GM23338 (cell line): ENCODE measurements at places on chromosomes 13 and 19. TPM values are rescaled to one million over a fixed set of nuclear protein-coding genes. Genes with fewer than 3 reads are reported as not detected.
A peak's percentile ranks its signal among the peaks of the same experiment; 100 is the strongest.

The MEDAG gene
- 2.0 and 2.2 TPM in 2 replicates for polyA plus RNA-seq

The RFPL4AL1 gene
- polyA plus RNA-seq = not detected in 2 replicates

The ZNF254 gene
- 13.1 and 14.4 TPM in 2 replicates for polyA plus RNA-seq

The ZNF99 gene
- polyA plus RNA-seq = not detected in 2 replicates

The SLC39A3 gene
- polyA plus RNA-seq = 30.9 and 33.5 TPM in 2 replicates

The ADGRE3 gene
- polyA plus RNA-seq = not detected in 2 replicates

The KIR3DL2 gene
- not detected in 2 replicates for polyA plus RNA-seq

DNA sequence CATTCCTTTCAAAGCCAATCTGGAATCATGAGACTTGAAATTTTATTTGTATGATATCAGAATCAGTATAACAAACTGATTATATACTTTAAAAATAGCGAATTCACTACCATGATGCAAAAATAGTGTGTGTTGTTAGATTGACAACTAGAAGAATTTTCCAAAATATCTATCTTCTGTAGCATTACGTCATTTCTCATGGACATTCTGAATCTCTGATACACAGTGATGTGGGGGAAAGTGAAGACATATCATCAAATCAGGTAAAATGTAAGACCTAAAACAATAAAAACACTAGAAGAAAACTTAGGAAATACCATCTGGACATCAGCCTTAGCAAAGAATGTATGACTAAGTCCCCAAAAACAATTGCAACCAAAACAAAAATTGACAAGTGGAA, 1292.0 kb upstream of the PCDH9 start:
- no peak for DNase-seq

DNA sequence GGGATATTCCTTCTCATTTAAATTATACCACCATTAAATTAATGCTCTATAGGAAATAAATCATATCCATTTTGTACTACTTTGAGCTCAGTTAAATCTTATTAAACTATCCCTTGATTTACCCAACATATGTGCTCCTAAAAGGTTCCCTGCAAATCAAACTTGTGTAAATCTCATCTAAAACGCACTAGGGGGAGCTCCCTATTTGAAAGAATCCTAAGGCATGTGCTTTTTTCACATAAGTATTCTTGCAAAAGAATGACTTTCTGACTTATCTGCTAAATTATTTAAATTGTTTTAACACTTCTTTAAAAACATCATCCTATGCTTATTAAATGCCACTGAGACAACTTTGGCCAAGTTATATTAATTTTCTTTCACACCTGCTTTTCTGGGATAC, 7.9 kb downstream of the INTS6 start:
- DNase-seq = peak; percentile 52

GRCh38 chr19:39224910-39225309, 19.9 kb downstream of the IFNL3 start:
- peak; percentile 65 for DNase-seq

GRCh38 chr13:92842145-92842544, 384.5 kb upstream of the GPC6 start:
- DNase-seq = no peak

GRCh38 chr13:99991013-99991827, 9.6 kb downstream of the ZIC2 start:
- peak; percentile 68 for DNase-seq

DNA sequence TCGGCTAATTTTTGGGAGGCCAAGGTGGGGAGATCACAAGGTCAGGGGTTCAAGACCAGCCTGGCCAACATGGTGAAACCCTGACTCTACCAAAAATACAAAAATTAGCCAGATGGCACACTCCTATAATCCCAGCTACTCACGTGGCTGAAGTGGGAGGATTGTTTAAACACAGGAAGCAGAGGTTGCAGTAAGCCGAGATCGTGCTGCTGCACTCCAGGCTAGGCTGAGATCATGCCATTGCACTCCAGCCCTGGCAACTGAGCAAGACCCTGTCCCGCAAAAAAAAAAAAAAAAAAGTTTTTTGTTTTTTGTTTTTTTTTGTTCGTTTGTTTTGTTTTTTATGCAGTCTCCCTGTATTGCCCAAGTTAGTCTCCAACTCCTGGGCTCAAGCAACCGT, 21.2 kb downstream of the MAST1 start:
- DNase-seq = no peak

- no peak for DNase-seq
Measured at GRCh38 chr13:77703408-77703807, 5.9 kb downstream of the SLAIN1 start.

GRCh38 chr19:19101540-19101939, 36.7 kb downstream of the TMEM161A start:
- no peak for DNase-seq

DNA sequence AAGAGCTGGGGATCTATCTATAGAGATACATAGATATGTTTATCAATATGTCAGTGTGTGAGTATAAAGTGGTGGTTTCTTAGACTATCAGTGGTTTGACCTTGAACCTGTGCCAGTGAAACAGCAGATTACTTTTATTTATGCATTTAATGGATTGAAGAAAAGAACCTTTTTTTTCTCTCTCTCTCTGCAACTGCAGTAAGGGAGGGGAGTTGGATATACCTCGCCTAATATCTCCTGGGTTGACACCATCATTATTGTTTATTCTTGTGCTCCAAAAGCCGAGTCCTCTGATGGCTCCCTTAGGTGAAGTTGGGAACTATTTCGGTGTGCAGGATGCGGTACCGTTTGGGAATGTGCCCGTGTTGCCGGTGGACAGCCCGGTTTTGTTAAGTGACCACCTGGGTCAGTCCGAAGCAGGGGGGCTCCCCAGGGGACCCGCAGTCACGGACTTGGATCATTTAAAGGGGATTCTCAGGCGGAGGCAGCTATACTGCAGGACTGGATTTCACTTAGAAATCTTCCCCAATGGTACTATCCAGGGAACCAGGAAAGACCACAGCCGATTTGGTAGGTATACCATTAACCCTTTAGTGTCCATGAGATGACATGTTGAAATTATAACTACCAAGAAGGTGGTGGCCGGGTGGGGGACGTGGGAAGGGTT, 880 bp downstream of the FGF9 start:
- peak; percentile 46 for DNase-seq

GRCh38 chr13:63093907-63094469, 1678.3 kb upstream of the PCDH20 start:
- peak; percentile 3 for DNase-seq

GRCh38 chr13:20157151-20157796, 3.6 kb downstream of the GJA3 start:
- DNase-seq = no peak

DNA sequence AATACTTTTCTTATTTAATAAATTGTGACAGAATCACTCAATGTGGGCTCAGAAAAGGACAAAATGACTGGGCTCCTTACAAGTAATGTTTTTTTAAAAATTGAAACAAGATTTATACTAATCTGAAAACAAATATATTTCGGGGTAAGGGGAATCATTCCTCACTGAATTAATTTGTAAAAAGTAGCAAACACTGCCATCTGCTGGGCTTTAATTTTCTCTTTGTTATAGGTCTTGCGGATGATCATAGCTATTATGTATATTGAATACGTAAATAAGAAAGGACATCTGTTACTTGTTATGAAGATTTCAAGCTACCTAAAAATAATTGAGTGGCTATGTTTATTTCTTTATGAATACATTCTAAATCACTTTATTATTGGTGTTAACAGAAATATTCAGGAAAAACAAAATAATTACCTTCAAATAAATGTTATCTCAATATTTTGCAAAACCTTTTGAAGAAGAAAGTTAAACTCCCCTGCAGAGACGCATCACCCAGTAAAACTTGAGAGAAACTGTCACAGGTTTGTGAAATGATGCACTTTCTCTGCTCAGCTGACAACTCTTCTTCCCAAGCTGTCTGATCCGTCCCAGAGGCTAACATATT, 17.8 kb upstream of the ENOX1 start:
- peak; percentile 80 for DNase-seq

DNA sequence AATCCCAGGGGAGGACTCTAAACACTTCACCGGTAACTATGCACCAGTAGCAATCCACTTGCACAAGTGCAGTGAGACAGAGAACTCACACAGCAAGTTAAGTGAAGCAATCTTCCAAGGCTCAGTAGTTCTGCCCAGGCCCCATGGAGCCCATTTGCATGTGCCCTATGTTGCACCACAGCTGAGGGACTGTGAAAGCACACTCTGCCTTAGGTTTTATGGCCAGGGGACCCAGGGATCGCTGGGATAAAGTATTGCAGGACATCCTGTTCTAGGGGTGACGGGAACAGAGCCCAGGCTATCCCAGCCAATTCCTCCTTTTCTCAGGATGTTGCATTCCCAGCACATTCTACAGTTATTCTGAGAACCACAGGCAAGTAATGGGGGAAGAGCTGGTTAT, 6.0 kb upstream of the AMER2 start:
- no peak for DNase-seq

DNA sequence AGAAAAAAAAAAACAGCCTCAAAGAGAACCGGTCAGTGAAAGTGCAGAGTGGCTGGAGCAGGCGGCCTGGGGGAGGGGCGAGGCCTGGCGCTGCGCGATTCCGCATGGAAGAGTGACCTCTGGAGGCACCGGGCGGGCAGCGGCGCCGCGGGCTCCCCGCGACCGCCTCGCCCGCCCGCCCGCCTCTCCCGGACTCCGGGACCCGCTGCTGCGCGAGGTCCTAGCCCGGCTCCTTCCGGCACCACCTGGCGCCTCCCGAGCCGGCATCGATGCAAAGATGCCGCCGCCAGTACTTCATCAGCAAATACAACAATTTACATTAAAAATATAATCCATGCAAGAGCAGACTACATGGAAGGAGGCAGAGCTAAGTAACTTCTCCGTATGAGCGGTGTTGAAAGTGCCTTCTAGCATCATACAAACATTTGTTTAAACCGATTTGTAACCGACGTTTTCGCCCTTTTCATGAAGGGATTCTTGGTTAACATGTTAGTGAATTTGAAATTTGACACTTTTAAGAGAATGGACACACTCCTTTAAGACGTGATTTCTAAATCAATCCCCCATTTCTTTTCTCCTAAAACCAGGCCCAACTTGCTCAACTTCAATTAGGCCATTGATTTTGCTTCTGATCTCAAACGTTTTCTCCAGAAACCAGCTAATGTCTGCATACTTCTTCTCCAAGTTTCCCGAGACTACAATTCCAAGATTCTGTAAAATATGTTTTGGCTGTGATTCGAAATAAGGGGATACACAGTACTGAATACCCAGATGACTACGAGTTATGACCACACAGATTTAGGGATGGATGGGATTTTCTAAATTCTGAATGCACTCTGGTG, 2.1 kb downstream of the EFNB2 start:
- peak; percentile 88 for DNase-seq

GRCh38 chr13:114320065-114320464, 5.8 kb downstream of the CHAMP1 start:
- DNase-seq = no peak
